ENCODE measurements at places on chromosomes 4 and X.

DNA sequence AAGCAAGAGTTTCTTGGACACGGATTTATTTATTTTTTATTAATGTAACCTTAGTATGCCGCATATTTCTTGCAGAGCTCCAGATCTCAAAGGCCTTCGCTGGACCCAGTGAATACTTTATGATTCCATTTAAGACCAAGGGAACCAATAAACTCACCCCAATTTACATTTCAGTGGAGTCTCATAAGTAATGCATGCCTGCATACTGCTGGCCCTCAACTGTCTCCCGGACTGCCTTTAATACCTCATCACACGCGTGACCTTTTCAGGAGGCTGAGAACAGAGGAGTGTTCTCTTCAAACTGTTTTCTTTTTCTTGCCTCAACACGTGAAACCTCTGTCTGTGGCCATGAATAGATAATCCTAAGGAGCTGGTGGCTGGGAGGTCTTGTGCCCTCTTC, 240.9 kb downstream of the STIM2 start:
- no peak for DNase-seq

- no peak for DNase-seq
Measured at GRCh38 chrX:43121637-43122036, 343.7 kb upstream of the PPP1R2C start.

DNA sequence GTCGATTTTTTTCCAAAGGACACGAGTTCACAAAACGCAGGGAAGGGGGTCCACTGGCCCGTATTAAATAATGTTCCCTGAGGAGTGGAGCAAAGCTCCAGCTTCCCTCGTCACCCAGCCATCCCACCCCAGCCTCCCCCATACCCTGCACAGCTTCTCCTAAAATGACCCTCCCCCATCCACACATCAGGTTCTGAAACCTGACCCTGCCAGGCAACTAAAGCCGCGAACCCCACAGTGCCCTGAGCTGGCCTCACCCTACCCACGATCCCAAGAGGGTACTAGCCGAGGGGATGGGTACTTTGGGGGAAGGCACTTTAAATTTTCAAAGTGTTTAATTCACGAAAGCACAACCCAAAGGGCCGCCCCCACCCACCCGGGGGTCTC, 634 bp downstream of the APOO start:
- no peak for DNase-seq

DNA sequence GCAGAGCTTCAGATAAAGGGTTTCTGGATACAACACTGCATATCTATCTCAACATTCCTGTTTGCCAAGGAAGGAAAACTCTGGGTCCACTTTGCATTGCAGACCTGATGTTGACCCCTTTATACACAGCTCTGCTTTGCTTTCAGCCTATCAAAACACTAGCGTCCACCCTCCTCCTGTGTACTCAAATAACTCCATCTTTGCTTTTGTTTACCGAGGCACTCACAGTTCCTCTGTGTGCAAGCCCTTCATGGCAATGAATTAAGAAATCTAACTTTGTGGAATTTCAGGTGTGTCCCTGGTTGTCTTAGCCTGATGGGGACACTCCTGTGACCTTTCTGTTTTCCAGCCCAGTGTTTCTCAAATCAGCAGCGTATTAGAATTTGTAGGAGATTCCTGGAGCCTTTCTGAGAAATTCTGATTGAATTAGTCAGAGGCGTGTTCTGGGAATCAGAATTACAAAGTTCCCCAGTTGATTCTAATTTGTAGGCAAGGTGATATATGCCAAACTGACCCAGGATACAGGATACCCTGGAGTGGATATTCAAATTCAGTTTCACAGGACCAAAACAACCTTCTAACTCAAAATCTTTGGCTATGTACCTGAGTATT, 68.6 kb downstream of the DTHD1 start:
- no peak for DNase-seq

GRCh38 chrX:39650768-39651347, 446.9 kb downstream of the BCOR start:
- DNase-seq: no peak

DNA sequence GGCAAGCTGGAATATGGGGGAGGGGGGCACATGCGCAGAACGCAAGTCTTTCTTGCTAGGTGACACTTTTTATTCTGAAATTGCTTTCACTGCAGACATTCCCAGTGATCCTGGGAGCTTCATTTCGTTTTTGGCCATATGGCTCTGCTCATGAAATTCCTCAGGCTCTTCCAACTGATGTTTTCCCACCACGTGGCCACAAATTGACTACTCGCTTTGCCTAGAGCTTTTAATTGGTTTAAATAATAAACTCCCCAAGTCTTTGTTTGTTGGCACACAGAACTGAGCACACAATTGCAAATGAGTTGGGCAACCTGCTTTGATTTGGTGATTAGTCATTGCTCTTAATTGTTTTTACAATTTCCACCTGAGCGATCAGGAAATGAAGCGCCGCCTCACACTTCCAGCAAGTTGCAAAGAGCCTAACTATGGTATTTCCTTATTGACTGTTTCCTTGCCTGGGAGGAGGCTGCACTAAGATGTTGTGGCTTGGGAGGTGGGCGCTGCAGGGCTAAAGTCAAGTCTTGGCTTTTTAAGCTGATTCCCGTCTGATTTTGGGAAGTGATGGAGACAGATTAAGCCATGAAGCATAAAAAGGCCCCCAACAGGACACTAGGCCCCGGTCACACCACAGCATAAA, 282.5 kb downstream of the ZIC3 start:
- no peak for DNase-seq

DNA sequence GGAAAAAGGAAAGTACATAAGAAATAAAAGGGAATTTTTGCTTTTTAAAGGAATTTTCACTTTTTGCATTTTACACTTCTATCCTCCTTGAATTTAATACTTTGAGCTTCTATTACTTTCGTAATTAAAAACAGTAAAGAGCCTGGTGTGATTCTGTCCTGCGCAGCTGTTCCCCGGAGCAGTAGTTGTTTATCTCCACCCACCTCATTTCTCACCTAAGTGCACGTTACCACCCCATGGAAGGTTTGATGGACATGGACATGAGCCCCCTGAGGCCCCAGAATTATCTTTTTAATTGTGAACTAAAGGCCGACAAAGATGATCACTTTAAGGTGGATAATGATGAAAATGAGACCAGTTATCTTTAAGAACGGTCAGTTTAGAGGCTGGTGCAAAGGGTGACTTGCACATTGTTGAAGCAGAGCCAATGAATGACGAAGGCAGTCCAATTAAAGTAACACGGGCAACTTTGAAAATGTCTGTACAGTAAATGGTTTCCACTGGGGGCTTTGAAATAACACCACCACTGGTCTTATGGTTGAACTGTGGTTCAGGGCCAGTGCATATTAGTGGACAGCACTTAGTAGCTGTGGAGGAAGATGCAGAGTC, 52.1 kb upstream of the TEX13D start:
- DNase-seq: no peak

- DNase-seq: no peak
Measured at GRCh38 chr4:16692524-16692923, 205.9 kb downstream of the LDB2 start.

DNA sequence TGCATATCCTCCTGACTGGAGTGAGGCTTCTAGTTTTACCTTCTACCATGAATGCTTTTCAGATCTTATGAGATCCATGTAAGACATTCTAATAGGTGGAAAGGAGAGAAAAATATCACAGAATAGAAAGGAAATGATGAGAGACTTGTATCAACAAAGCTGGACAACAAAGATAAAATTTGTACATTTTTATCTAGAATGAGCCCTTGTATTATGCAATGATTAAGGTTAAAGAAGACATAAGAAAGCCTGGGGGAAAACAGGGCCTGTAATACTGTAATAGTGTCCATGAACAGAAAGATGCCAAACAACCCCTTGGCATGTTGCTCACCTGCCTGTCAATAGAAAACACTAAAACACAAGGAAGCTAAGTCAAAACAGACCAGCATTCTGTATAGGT, 44.2 kb upstream of the SCRG1 start:
- DNase-seq: no peak

DNA sequence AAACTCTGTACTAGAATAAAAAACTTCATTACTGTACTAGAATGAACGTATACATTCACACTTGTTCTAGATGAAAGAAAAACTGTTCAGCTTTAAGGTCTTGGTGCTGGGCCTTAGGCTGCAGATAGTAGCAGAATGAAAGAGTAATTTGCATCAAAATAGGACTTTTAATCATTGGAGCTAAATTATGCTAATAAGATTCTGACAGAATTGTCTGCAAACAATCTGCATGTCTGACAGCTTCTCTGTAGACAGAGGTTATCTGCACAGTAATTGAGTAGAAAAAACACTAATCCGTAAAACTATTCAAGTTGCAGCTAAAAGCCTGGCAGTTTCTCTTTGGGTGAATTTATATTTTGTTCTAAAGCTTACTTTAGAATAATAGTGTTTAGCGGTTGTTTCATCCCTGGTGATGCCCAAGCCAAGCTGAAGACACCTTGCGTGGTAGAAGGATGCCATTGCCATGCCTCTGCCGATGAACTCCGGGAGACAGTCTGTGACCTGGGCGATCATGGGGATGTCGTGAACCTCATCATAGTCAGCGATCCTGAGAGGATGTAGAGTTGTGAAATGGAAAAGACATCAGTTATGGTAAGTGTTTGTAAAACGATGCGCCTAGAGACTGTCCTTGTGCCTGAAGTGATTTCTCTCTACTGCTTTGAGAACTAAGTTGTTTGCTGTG, 25.3 kb downstream of the LRP2BP start:
- DNase-seq: no peak

DNA sequence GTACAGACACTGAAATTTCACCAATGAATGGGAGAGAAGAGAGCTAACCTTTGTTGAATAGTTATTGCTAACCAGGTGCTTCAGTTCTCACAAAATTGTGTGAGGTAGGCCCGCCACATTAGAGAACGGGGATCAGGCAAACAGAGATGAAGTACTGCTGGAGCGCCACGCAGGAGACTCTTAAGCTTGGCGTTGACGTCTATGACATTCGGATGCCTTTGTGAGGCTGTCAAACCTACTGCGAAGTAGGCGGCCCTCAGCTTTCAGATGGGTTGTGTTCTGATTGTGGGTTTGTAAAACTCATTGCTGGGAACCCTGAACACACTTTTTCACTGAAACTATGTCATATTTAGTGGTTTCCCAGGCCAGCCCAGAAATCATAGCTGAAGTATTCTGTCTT, 173.6 kb downstream of the CBR4 start:
- no peak for DNase-seq

GRCh38 chr4:23774909-23775308, 114.9 kb downstream of the PPARGC1A start:
- DNase-seq: no peak

DNA sequence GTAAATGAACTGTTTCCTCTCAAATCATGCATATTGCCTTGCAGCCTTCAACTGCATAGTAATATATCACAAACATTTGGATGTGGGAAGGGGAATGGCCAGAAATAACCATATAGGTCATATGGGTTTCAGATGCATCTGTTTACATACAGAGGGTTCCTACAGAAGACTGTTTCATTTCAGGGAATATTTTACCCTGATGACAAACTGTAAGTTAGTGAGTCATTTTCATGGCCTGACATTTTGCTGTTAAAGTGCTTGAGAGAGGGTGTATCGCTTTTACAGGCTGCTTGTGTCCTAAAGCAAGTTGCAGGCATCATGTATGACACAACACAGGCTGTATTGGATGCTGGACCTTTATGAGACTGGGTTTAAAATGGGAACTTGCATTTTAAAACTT, 25.5 kb upstream of the AMOT start:
- DNase-seq: no peak

- no peak for DNase-seq
Measured at GRCh38 chrX:80765220-80765625, 44.5 kb downstream of the BRWD3 start.

- DNase-seq: no peak
Measured at GRCh38 chr4:60485276-60485675, 714.9 kb upstream of the ADGRL3 start.

GRCh38 chrX:28022371-28022770, 41.1 kb upstream of the DCAF8L1 start:
- no peak for DNase-seq

- no peak for DNase-seq
Measured at GRCh38 chr4:159319027-159319426, 216.1 kb downstream of the RAPGEF2 start.

- DNase-seq: no peak
Measured at GRCh38 chr4:181991369-181992108, 251.7 kb upstream of the TENM3 start.

- no peak for DNase-seq
Measured at GRCh38 chr4:81490403-81491160, 18.9 kb upstream of the RASGEF1B start.
